ENCODE measurements at places on chromosomes 4 and X. TPM values are rescaled to one million over a fixed set of nuclear protein-coding genes. Genes with fewer than 3 reads are reported as not detected.

- H3K27me3 ChIP-seq: no peaks in the 10 kb centered on the region
- H3K36me3 ChIP-seq: no peaks in the 10 kb centered on the region
- H3K4me3 ChIP-seq: no peak overlapping the region
- DNase-seq: no peak
- no peak overlapping the region for H3K27ac ChIP-seq
Observed at GRCh38 chr4:185730849-185731608, 81.0 kb downstream of the SORBS2 start.

- no peak for DNase-seq
- no peaks in the 10 kb centered on the region for H3K27me3 ChIP-seq
- H3K27ac ChIP-seq: no peak overlapping the region
- peaks cover 19% of the 10 kb centered on the region for H3K4me1 ChIP-seq
Observed at GRCh38 chrX:119682019-119682989, 10.7 kb downstream of the SEPTIN6 start.

DNA sequence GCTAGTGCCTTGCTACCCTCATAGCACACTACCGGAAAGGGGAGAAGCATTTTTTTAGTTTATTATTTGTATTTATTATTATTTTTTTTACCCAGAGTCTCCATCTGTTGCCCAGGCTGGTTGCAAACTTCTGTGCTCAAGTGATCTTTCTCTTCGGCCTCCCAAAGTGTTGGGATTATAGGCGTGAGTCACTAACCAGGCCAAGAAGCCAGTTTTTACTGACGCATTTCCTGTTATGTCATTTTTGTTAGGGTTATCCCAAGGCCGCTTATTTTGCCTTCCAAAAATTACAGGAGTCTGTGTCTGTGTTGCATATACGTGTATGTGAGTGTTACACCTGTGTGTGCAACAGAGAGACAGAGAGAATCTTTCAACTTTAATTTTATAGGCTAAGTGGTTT lies 404.5 kb downstream of the GBA3 start:
- H3K4me3 ChIP-seq: no peak overlapping the region
- H3K36me3 ChIP-seq: no peaks in the 10 kb centered on the region
- DNase-seq: no peak
- no peak overlapping the region for H3K27ac ChIP-seq
- H3K4me1 ChIP-seq: no peaks in the 10 kb centered on the region
- H3K27me3 ChIP-seq: no peaks in the 10 kb centered on the region

DNA sequence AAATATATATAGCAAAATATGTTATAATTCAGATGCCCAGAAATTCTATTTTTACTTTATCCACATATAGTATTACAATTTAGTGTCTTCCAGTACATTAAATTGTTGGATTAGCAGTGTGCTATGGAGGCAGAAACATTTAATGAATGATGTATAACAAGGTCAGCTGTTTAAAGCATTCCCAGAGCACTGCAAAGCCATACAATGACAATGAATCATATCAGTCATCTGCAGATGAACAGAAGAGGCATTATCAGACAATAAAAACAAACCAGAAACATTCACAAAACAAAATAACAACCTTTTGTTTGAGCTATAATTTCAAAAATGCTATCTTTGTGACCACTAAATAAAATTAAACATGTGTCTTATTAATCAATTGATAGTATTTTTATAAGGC lies 524.2 kb downstream of the FAT4 start:
- DNase-seq: no peak
- peaks cover 10% of the 10 kb centered on the region for H3K4me1 ChIP-seq

DNA sequence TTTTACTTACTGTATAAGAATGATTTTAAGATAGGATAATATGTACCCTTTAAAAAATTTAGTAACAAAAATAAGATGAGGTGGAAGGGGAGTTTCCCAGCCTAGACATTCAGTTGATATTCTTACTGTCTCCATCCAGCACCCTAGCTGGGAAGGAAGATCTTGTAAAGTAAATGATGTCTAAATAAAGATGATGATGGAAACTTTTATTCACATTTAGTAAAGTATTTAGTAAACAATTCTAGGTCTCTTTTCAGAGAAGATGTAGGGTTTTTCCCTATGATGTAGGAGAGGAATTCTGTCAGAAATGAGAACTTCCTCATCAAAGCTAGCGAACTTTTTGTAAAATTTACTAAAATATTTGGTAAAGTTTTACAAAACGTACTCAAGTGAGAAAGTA lies 136.8 kb downstream of the RAPGEF2 start:
- no peak overlapping the region for H3K4me3 ChIP-seq
- H3K4me1 ChIP-seq: no peaks in the 10 kb centered on the region

- H3K27me3 ChIP-seq: no peaks in the 10 kb centered on the region
- no peaks in the 10 kb centered on the region for H3K4me1 ChIP-seq
- DNase-seq: no peak
Observed at GRCh38 chrX:49071877-49072711, 1.7 kb downstream of the PRAF2 start.

Gene RAB41
- not detected for total RNA-seq

Gene NUDT11
- total RNA-seq: 19.3 TPM

Gene PABPC1L2B
- total RNA-seq: 0.17 TPM

- H3K4me1 ChIP-seq: no peaks in the 10 kb centered on the region
- no peaks in the 10 kb centered on the region for H3K36me3 ChIP-seq
- H3K4me3 ChIP-seq: no peak overlapping the region
- no peak overlapping the region for H3K27ac ChIP-seq
- no peak for DNase-seq
Observed at GRCh38 chr4:10302096-10302495, 155.1 kb downstream of the ZNF518B start.

DNA sequence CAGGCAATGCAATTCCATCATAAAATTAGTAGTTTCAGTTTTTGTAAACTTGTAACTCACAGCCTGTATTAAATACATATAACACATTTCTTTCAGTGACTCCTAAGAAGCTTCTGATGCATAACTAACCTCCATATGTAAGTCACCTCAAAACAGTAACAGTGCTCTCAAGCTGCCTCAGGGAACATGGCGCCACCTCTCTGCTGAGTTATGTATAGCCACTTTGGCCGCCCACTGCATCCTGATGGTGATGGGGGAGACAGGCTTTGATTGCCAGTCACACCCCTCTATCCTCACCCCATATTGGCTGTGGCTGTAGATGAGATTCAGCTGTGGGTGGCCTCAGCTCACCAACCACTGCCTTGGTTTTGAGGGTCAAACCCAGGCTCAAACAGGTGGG lies 54.3 kb downstream of the LRBA start:
- DNase-seq: no peak
- H3K4me3 ChIP-seq: no peak overlapping the region
- H3K36me3 ChIP-seq: peaks cover 28% of the 10 kb centered on the region
- H3K27me3 ChIP-seq: no peaks in the 10 kb centered on the region

DNA sequence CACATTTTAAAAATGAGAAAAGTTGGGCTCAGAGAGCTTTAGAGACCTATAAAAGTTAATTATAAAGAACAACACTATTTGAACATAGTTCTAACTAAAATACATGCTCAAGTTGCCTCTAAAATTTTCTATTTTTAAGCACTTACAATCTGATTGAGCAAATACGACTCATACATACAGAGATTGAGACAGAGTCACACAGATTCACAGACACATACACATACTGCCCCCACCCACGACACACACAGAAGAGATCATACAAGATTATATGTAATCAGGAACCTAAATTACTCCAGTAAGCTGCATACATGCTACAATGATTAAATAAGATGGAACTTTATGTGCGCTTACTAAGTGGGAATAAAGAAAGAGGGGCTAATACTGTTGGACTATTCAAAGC lies 2.7 kb upstream of the ASB5 start:
- H3K4me1 ChIP-seq: no peaks in the 10 kb centered on the region
- no peak for DNase-seq
- no peaks in the 10 kb centered on the region for H3K36me3 ChIP-seq
- no peaks in the 10 kb centered on the region for H3K27me3 ChIP-seq
- no peak overlapping the region for H3K4me3 ChIP-seq
- no peak overlapping the region for H3K27ac ChIP-seq

DNA sequence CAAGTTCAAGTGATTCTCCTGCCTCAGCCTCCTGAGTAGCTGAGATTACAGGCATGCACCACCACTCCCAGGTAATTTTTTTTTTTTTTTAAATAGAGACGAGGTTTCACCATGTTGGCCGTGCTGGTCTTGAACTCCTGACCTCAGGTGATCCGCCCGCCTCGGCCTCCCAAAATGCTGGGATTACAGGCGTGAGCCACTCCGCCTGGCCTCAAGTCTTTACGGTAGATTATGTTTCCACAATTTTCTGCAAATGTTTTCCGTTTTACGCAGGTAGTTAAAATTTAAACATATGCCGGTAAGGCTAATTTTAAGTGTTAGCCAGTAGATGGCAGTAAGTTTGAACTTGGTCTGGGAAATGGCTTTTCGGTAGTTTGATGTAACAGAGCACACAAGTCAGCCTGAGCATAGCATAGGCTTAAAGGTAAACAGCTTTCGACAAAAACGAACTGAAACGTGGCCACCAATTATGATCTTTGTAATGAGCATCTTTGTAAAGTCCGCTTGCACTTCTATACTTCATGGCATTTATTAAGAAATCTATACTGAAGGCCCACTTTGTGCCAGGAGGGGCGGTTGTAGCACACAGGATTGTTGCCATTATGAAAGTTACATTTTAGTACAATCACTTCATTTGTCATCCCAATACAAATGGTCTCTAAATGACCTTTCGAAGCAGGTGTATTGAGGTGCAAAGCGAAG lies 31.1 kb downstream of the CCKAR start:
- H3K4me3 ChIP-seq: no peak overlapping the region
- peaks cover 4% of the 10 kb centered on the region for H3K27me3 ChIP-seq
- H3K27ac ChIP-seq: peak overlapping the region; percentile 38
- DNase-seq: peak; percentile 2
- no peaks in the 10 kb centered on the region for H3K36me3 ChIP-seq

- H3K27ac ChIP-seq: no peak overlapping the region
- H3K27me3 ChIP-seq: no peaks in the 10 kb centered on the region
- H3K4me3 ChIP-seq: no peak overlapping the region
- peaks cover 24% of the 10 kb centered on the region for H3K4me1 ChIP-seq
- DNase-seq: no peak
- H3K36me3 ChIP-seq: peaks cover 4% of the 10 kb centered on the region
Observed at GRCh38 chrX:132751063-132751690, 207.3 kb downstream of the HS6ST2 start.

Gene PAGE5
- not detected for total RNA-seq

GRCh38 chrX:44873415-44874276 lies 658 bp downstream of the KDM6A start:
- H3K36me3 ChIP-seq: no peaks in the 10 kb centered on the region
- H3K4me1 ChIP-seq: no peaks in the 10 kb centered on the region
- no peaks in the 10 kb centered on the region for H3K27me3 ChIP-seq
- peak; percentile 70 for DNase-seq

GRCh38 chr4:155510771-155511170 lies 134.0 kb upstream of the MAP9 start:
- H3K4me3 ChIP-seq: no peak overlapping the region
- H3K36me3 ChIP-seq: no peaks in the 10 kb centered on the region
- no peak overlapping the region for H3K27ac ChIP-seq
- no peak for DNase-seq

- H3K4me3 ChIP-seq: no peak overlapping the region
- no peaks in the 10 kb centered on the region for H3K36me3 ChIP-seq
- no peaks in the 10 kb centered on the region for H3K27me3 ChIP-seq
- no peak for DNase-seq
- H3K27ac ChIP-seq: no peak overlapping the region
Observed at GRCh38 chr4:14404730-14405129, 597.6 kb upstream of the CPEB2 start.

Gene MSN
- total RNA-seq: 16.7 TPM

DNA sequence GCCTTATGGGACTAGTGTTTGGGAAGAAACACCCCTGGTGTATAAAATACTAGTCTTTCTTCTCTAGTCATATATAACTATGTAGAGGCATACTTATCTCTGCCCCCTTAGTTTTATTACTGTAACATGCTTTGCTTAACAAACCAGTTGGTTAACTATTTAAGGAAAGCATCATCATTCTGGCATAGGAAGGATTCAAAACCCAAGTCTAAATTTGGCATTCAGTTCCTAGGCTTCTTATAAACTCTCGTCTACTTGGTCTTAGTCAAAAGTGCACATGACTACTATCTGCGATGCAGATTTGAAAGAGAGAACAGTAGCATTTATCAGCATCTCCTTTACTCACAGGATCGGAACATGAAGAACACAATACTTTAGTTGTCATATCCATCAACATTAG lies 111.3 kb downstream of the MFAP3L start:
- H3K36me3 ChIP-seq: no peaks in the 10 kb centered on the region
- no peaks in the 10 kb centered on the region for H3K27me3 ChIP-seq
- no peak overlapping the region for H3K27ac ChIP-seq
- DNase-seq: no peak
- peaks cover 3% of the 10 kb centered on the region for H3K4me1 ChIP-seq

- no peaks in the 10 kb centered on the region for H3K36me3 ChIP-seq
- no peak overlapping the region for H3K4me3 ChIP-seq
- DNase-seq: no peak
Observed at GRCh38 chrX:9144701-9145241, 110.8 kb upstream of the FAM9B start.

DNA sequence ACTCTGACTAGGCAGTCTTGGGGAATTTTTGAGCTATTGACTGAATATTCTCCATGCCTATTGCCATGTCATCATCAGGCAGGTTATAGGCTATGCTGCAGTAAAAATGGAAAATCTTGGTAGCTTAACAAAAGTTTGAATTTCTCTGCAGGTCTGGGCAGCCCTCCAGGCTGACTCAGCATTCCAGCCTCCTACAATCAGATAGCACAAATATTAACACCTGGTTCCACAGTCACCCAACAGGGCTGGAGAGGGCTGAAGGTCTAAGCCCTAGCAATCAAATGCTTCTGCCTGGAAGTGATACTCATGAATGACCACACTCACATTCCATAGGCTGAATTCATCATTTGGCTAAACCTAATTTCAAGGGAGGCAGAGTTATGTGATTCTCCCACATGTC lies 9.6 kb upstream of the PPP3CA start:
- DNase-seq: no peak
- no peaks in the 10 kb centered on the region for H3K36me3 ChIP-seq
- peaks cover 16% of the 10 kb centered on the region for H3K4me1 ChIP-seq
- no peaks in the 10 kb centered on the region for H3K27me3 ChIP-seq
- peak overlapping the region; percentile 51 for H3K27ac ChIP-seq

DNA sequence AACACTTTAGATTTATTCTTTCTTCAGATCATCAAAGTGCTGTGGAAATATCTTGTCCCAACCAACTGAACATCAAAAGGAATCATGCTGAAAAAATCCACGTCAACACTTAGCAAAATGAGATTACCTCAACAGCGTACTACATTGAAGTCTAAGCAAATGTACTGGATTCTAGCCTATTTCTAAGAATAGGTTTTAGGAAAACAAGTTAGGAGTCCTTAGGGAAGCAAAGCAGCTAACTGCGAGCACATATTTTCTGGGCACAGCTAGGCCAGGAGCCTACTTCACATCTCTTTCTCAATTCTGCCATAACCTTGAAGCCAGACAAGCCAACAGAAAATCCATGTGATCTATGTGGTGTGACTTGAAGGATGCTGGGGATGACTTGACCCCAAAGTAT lies 22.2 kb downstream of the KDR start:
- H3K4me3 ChIP-seq: no peak overlapping the region
- no peak overlapping the region for H3K27ac ChIP-seq
- H3K4me1 ChIP-seq: no peaks in the 10 kb centered on the region
- DNase-seq: no peak
- H3K36me3 ChIP-seq: no peaks in the 10 kb centered on the region
- H3K27me3 ChIP-seq: peaks cover 5% of the 10 kb centered on the region

Gene LINC00632
- 107 TPM for total RNA-seq

GRCh38 chrX:65528705-65529340 lies 5.8 kb downstream of the LAS1L start:
- H3K27me3 ChIP-seq: no peaks in the 10 kb centered on the region
- H3K4me3 ChIP-seq: no peak overlapping the region

Gene OTUD6A
- not detected for total RNA-seq
